ENCODE measurements at places on chromosomes 3 and 15.
A peak's percentile ranks its signal among the peaks of the same experiment; 100 is the strongest.

DNA sequence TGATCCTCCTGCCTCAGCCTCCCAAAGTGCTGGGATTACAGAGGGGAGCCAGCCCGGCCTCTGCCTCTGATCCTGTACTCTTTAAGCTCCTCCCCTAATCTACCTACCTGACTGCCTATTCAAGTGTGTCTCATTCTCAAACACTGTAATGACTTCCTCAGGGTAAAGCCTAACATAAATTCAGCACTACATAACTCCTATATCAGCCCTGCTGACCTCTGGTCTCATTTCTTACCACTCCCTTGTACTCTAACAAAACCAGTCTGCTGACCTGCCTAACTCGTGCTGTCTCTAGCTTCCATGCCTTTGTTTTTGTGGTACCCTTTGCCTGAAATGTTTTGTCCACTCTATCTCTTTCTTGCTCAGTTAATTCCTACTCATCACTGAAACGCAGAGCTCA, 172.1 kb upstream of the IL12A start:
- H3K4me1 ChIP-seq = peaks cover 3% of the 10 kb centered on the region
- DNase-seq = no peak
- no peak overlapping the region for H3K4me3 ChIP-seq
- no peaks in the 10 kb centered on the region for H3K36me3 ChIP-seq
- H3K27me3 ChIP-seq = no peaks in the 10 kb centered on the region

DNA sequence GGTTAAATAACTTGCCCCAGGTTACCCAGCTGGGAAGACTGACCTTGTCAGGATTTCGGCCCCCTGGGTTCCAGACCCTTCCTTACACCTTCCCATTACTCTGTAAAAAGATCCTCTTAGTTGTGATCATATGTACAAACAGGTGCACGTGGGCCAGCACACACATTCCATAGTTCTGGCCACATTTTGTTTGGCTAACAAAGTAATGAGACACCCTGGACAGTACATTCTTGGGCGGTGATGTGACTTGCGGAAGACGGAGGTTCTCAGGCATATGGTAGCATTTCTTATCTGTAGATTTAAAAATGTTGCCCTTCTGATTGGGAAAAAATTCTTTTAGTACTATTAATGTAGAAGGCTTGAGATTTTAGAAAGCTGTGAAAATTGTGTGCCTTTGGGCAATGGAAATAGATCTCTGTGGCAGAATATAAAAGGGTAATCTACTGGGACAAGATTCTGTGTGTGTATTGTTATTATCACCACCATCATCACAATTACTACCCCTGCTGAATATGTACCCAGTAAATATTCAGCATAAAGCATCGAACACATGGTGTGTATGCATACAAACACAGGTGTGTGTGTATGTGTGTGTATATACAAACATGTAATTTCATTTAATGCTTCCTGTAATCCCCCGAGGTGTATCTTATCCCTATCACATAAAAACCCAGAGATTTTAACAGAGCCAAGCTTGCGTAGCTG, 205.4 kb upstream of the UBE2E1 start:
- no peak overlapping the region for H3K4me3 ChIP-seq
- no peaks in the 10 kb centered on the region for H3K36me3 ChIP-seq
- no peaks in the 10 kb centered on the region for H3K27me3 ChIP-seq
- peak overlapping the region; percentile 81 for H3K27ac ChIP-seq

DNA sequence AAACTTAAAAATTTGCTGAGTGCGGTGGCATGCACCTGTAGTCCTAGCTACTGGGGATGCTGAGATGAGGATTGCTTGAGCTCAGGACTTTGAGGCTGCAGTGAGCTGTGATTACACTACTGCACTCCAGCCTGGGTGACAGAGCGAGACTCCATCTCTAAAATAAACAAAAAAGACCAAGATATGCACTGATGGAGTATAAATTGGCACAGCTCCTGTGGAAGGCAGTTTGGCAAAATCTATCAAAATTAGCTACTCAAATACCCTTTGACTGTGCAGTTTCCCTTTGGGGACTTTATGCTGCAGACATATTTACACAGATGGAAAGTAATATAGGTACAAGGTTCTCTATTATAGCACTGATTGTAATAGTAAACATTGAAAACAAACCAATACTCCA, 18.1 kb upstream of the U2SURP start:
- no peaks in the 10 kb centered on the region for H3K27me3 ChIP-seq
- H3K36me3 ChIP-seq = no peaks in the 10 kb centered on the region
- H3K4me1 ChIP-seq = peaks cover 9% of the 10 kb centered on the region
- H3K4me3 ChIP-seq = no peak overlapping the region
- no peak overlapping the region for H3K27ac ChIP-seq

GRCh38 chr15:63277038-63277892, at the start of gene APH1B:
APH1B (plus strand) TSS chr15:63277605; CDS start chr15:63277624, 19 bp downstream.
- H3K4me1 ChIP-seq = no peaks in the 10 kb centered on the region
- peak within 1 kb of the TSS; percentile 85 for H3K27ac ChIP-seq
- no peaks in the 10 kb centered on the region for H3K27me3 ChIP-seq
- peak; percentile 92 for DNase-seq
- H3K4me3 ChIP-seq = peak within 1 kb of the TSS; percentile 100

- DNase-seq = no peak
- no peak overlapping the region for H3K4me3 ChIP-seq
- no peaks in the 10 kb centered on the region for H3K36me3 ChIP-seq
- H3K4me1 ChIP-seq = no peaks in the 10 kb centered on the region
- H3K27ac ChIP-seq = no peak overlapping the region
- no peaks in the 10 kb centered on the region for H3K27me3 ChIP-seq
Observed at GRCh38 chr3:185992831-185993374, 55.1 kb upstream of the TRA2B start.

- H3K27me3 ChIP-seq = no peaks in the 10 kb centered on the region
- no peak for DNase-seq
- H3K27ac ChIP-seq = no peak overlapping the region
- no peaks in the 10 kb centered on the region for H3K36me3 ChIP-seq
Observed at GRCh38 chr3:58792921-58793451, 126.4 kb upstream of the FAM3D start.

DNA sequence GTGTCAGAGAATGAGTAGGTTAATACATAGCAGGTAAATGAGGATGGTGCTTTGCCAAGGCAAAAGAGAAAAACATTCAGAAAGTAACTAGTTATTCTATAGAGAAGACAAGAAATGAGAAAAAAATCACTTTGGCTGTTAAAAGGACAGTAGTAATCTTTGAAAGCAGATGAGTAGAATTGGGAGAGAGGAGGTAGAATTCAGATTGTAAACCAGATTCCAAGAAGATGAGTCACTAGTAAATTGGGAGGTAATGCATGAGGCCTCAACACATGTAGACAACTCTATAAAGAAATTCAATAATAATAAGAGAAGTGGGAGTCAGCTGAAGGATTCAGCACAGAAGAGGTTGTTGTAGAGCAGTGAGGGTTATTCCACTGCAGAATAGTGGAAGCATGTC, 81.4 kb downstream of the MBNL1 start:
- no peaks in the 10 kb centered on the region for H3K4me1 ChIP-seq
- H3K27ac ChIP-seq = no peak overlapping the region
- no peak overlapping the region for H3K4me3 ChIP-seq
- no peak for DNase-seq

- H3K4me3 ChIP-seq = no peak within 1 kb of the TSS
- H3K27me3 ChIP-seq = peaks cover 12% of the 10 kb centered on the region
- no peak for DNase-seq
- no peaks in the 10 kb centered on the region for H3K36me3 ChIP-seq
- no peak within 1 kb of the TSS for H3K27ac ChIP-seq
- no peaks in the 10 kb centered on the region for H3K4me1 ChIP-seq
Observed at GRCh38 chr15:91099995-91100813, at the start of gene SV2B. SV2B (plus strand) TSS chr15:91100257; CDS start chr15:91226264, 126,007 bp downstream.

GRCh38 chr15:58669108-58669507, 80.4 kb downstream of the ADAM10 start:
- DNase-seq = no peak
- H3K27me3 ChIP-seq = no peaks in the 10 kb centered on the region
- no peak overlapping the region for H3K27ac ChIP-seq

DNA sequence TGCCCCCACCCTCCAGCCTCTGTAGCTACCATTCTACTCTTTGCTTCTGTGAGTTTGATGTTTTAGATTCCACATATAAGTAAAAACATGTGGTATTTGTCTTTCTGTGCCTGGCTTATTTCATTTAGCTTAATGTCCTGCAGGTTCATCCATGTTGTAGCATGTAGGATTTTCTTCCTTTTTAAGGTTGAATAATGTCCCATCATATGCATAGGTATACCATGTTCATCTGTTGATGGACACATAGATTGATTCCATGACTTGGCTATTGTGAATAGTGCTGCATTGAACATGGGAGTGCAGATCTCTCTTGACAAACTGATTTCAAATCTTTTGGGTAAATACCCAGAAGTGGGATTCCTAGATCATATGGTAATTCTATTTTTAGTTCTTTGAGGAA, 11.8 kb downstream of the THSD4 start:
- no peak for DNase-seq
- H3K4me3 ChIP-seq = no peak overlapping the region
- no peak overlapping the region for H3K27ac ChIP-seq

DNA sequence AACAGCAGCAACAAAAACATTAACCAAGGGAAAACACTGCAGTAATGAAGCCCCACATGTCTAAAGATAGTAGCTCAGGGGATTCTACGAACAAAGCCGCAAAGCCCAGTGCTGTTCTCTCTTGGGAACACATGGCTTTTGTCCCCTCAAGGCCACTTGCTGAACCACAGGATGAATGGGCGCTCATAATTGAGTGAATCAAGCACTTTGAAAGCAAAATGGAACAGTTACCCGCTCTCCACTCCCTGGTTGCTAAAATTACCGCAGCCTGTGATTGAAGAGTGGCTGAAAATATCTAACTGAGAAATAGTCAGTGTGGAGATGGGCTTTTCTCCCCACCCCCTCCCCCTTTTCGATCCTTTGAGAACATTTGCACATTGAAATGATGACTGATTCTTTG, 39.6 kb downstream of the RASGRF1 start:
- H3K4me3 ChIP-seq = no peak overlapping the region
- no peaks in the 10 kb centered on the region for H3K4me1 ChIP-seq
- DNase-seq = no peak
- no peaks in the 10 kb centered on the region for H3K27me3 ChIP-seq
- no peaks in the 10 kb centered on the region for H3K36me3 ChIP-seq

GRCh38 chr15:75034615-75035014, 11.2 kb downstream of the PPCDC start:
- no peak overlapping the region for H3K27ac ChIP-seq
- DNase-seq = no peak
- H3K27me3 ChIP-seq = no peaks in the 10 kb centered on the region
- no peaks in the 10 kb centered on the region for H3K36me3 ChIP-seq

- no peaks in the 10 kb centered on the region for H3K36me3 ChIP-seq
- H3K4me1 ChIP-seq = no peaks in the 10 kb centered on the region
- H3K27me3 ChIP-seq = no peaks in the 10 kb centered on the region
Observed at GRCh38 chr3:176850498-176850897, 346.8 kb downstream of the TBL1XR1 start.

- H3K4me1 ChIP-seq = peaks cover 10% of the 10 kb centered on the region
- H3K36me3 ChIP-seq = no peaks in the 10 kb centered on the region
- no peak overlapping the region for H3K4me3 ChIP-seq
Observed at GRCh38 chr3:69178082-69178481, 55.7 kb upstream of the LMOD3 start.

GRCh38 chr3:17833786-17834559, 91.5 kb upstream of the TBC1D5 start:
- no peaks in the 10 kb centered on the region for H3K27me3 ChIP-seq
- H3K4me3 ChIP-seq = no peak overlapping the region
- no peaks in the 10 kb centered on the region for H3K36me3 ChIP-seq

- no peak overlapping the region for H3K4me3 ChIP-seq
- DNase-seq = no peak
- no peak overlapping the region for H3K27ac ChIP-seq
- H3K27me3 ChIP-seq = no peaks in the 10 kb centered on the region
Observed at GRCh38 chr15:37134699-37135131, 34.4 kb upstream of the MEIS2 start.

- no peaks in the 10 kb centered on the region for H3K4me1 ChIP-seq
- no peak overlapping the region for H3K27ac ChIP-seq
- no peak overlapping the region for H3K4me3 ChIP-seq
Observed at GRCh38 chr3:20561166-20561565, 375.2 kb upstream of the SGO1 start.

DNA sequence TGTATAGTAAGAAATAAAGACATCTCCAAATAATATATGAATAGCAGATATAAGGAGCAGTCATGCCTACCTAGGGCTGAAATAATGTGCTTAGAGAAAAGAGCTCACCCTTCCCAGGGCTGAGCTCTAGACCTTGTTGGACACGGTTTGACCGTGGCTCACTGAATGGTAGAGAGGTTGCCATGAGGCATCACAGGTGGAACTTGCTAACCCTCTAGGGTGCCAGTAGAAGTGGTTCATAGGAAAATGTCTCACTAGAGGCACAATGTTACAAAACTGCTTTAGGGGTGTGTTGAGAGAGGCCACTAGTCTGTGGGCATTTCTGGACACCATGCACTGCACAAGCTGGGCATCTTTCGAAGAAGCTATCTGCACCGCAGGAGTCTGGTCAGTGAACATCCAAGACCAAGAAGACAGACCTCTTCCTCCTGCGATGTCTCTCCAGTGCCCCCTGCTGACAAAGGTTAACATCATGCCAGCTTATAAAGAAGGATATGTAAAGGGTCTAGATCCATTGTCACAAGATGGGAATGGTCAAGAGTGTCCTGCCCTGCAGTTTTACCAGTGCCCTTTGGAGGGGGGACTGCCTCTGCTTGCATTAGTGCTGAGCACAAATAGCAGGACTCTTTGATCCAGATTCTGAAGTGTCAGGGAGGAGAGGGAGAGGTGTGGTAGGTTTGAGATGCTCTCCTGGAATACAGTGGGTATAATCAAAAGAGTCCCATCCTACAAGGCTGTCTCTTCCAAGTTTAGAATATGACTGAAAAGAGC, 266.8 kb downstream of the ZNF385D start:
- no peak overlapping the region for H3K27ac ChIP-seq
- no peaks in the 10 kb centered on the region for H3K36me3 ChIP-seq
- no peaks in the 10 kb centered on the region for H3K27me3 ChIP-seq
- peak; percentile 86 for DNase-seq

- no peak overlapping the region for H3K4me3 ChIP-seq
- H3K4me1 ChIP-seq = no peaks in the 10 kb centered on the region
- H3K27me3 ChIP-seq = no peaks in the 10 kb centered on the region
- DNase-seq = no peak
- no peak overlapping the region for H3K27ac ChIP-seq
Observed at GRCh38 chr15:36005542-36005941, 459.6 kb upstream of the DPH6 start.

GRCh38 chr3:101150504-101150903, 157.3 kb upstream of the ABI3BP start:
- no peaks in the 10 kb centered on the region for H3K36me3 ChIP-seq
- H3K27me3 ChIP-seq = no peaks in the 10 kb centered on the region
- no peaks in the 10 kb centered on the region for H3K4me1 ChIP-seq
- no peak for DNase-seq
